ENCODE measurements at places on chromosomes 12 and 14.

GRCh38 chr12:89468648-89469326 is 55.8 kb downstream of the GALNT4 start:
- no peak for DNase-seq

- no peak for DNase-seq
Measured at GRCh38 chr14:81971911-81972310, 438.3 kb upstream of the SEL1L start.

GRCh38 chr14:60632257-60632656 is 17.0 kb downstream of the SIX1 start:
- no peak for DNase-seq

GRCh38 chr14:92656306-92657081 is 91.9 kb downstream of the LGMN start:
- DNase-seq: no peak

- no peak for DNase-seq
Measured at GRCh38 chr12:2287151-2287550, 234.4 kb downstream of the CACNA1C start.

DNA sequence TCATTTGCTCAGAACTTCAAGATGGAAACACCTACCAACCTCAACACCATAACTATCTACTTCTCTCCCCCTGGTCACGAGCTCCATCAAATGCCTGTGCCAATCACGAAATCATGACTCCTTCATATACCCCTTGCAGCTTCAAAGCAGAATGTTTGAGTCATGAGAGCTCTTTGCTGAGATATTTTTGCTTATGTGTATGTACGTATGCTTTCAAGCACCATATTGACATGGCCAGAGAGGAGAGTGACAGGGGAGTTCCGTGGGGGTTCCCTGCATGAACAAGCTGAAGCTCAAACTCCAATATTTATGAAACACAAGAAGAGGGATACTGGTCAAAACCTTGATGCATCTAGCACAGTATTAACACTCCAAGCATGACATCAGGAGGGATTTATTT is 374.4 kb downstream of the DPF3 start:
- no peak for DNase-seq

DNA sequence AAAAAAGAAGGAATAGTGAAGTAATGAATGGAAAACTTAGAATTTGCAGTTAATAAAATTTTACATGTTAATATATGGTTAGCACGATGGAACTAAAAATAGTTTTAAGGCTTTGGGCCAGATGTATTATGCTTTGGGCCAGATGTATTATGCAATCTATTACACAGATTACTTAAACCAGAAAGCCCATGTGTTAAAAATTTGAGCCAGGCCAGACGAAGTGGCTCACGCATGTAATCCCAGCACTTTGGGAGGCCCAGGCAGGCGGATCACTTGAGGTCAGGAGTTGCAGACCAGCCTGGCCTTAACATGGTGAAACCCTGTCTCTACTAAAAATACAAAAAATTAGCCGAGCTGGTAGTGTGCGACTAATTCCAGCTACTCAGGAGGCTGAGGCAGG is 17.2 kb downstream of the IFT81 start:
- DNase-seq: peak; percentile 95

- no peak for DNase-seq
Measured at GRCh38 chr14:100114109-100114765, 45.2 kb downstream of the DEGS2 start.

GRCh38 chr14:70530417-70530816 is 4.4 kb downstream of the ADAM20 start:
- DNase-seq: no peak

GRCh38 chr14:92600318-92601053 is 86.9 kb downstream of the RIN3 start:
- DNase-seq: peak; percentile 83

- no peak for DNase-seq
Measured at GRCh38 chr12:123986374-123986965, 13.5 kb downstream of the ZNF664 start.
